Suppressor macrophage (primary cell): ENCODE measurements at places on chromosomes 1 and 21.

DNA sequence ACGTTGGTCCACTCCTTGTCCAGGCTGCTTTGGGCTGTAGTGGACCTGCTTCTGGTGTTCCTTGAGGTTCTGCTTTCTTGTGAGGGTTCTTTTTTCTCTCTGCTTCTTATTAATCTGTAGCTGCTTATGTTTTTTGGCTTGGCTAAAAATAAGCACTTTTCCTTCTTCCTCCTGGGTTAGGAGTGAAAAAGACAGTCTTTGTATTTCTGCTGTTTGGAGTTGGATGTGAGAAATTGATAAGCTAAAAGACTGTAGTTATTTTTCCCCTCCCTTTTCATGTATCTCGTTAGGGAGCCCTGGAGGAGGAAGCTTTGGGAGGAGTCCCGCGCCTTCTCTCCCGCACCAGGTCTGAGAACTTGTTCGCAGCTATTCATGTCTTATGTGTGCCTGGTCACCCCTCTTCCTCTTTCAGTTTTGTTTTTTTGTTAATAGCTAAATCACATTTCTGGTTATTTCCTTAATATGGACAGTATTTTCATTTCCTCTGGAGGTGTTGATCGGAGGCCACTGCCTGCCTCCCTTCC, 79.0 kb downstream of the GALNT2 start:
- DNase-seq = peak; percentile 75

DNA sequence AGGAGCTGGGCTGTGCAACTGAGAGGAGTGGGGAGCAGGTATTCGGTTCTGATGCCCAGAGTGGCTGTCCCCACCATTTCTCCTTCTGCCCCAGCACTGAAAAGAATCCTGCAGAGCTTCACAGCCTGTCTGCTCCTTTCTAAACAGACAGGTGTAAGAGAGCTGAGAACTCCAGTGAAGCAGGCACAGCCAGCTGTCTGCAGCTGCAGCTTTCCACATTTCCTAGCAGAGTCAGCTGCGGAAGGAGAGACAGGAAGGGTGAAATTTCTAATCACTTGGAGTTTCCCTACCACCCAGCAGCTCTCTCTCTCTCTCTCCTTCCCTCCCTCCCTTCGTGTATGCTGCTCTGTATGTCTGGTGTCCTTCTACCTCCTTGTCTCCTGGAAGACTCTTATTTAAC, 40.5 kb upstream of the GJB5 start:
- DNase-seq = no peak

GRCh38 chr1:228841632-228842031, 106.4 kb downstream of the RHOU start:
- no peak for DNase-seq

DNA sequence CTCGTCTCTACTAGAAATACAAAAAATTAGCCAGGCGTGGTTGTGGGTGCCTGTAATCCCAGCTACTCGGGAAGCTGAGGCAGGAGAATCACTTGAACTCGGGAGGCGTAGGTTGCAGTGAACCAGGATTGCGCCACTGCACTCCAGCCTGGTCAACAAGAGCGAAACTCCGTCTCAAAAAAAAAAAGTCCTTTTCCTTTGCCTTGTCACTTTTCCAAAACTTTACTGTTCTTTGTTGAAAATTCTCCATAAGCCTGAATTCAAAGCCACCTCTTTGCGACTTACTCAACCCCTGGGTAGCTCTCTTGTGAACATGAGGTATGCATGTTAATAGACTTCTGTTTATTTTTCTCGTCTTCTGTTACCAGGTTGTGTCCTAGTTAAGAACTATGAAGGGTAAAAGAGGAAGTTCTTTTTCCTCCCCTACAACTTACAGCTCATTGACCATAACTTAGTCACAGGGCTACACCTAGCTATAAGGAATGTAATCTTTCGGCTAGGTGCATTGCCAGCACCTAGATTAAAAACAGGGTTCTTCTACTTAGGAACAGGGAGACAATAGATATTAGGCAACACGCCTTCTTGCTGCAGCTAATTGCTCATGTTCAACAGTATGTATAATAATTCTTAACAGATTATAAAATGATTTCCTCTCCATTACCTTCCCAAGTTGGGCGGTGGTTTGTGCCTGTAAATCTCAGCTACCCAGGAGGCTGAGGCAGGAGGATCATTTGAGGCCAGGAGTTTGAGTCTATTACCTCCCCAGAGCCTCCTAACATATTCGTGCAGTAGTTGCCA, 40.9 kb downstream of the PTAFR start:
- DNase-seq = peak; percentile 78
